ENCODE measurements at places on chromosomes 4 and X.

- DNase-seq = no peak
Measured at GRCh38 chrX:8632924-8633323, 99.0 kb downstream of the ANOS1 start.

DNA sequence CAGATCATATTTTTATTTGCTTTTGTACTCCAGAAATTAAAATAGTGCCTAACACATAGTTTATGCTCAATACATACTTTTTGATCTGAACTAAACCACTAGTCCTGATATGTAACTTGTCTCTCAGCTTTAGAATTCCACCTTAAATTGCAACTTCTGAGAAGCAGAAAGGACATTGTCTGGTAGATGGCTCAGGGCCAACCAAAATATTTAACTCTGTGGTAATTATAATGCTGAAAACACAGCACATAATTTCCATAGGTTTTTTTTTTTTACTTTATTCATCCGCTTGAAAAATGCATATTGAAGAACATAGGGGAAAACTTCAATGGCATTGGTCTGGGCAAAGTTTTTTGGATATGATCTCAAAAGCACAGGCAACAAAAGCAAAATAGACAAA is 59.3 kb downstream of the AREG start:
- DNase-seq = no peak

- DNase-seq = no peak
Measured at GRCh38 chrX:151609222-151609621, 45.7 kb downstream of the PASD1 start.

- DNase-seq = no peak
Measured at GRCh38 chr4:5636766-5637670, 71.3 kb downstream of the EVC2 start.

GRCh38 chr4:83830138-83830888 is 294.4 kb downstream of the GPAT3 start:
- DNase-seq = no peak

DNA sequence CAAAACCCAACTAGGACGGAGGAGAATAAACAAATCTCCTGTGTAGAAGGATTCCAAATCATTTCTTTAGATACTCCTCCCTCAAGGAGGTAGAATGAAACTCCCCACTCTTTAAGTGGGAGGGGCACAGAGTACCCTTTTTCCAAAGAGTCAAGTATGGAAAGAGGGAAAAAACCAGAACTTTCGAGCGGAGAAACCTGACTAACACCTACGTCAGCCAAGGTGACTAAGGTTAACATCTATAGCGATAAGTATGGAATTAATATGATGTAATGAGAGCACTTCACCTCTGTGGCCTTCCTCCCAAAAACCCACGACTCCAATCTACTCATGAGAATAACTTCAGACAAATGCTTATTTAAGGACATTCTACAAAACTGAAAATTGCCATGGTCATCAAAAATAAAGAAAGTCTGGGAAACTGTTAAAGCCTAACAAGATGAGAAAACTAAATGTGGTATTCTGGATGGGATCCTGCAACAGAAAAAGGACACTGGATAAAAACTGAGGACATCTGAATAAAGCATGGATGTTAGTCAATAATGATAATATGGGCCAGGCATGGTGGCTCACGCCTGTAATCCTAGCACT is 157.0 kb upstream of the MAP3K15 start:
- no peak for DNase-seq

- DNase-seq = no peak
Measured at GRCh38 chr4:88846206-88846790, 148.7 kb upstream of the NAP1L5 start.

DNA sequence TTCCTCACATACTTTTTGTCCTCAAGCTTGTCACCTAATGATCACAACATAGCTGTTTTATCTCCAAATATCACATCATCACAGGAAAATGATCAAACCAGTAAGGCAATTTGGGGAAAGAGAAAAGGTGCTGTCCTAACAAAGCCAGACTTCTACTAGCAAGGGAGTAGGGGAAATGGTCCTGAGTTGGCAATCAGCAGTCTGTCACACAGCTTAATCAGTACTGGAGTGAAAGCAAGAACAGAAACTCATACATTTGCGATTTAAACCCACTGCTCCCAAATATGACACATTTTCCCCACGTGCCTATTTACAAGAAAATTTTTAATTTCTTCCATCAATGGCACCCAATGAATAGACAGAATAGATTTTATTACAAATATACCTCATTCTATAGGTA is 546.8 kb upstream of the FMR1 start:
- DNase-seq = no peak

DNA sequence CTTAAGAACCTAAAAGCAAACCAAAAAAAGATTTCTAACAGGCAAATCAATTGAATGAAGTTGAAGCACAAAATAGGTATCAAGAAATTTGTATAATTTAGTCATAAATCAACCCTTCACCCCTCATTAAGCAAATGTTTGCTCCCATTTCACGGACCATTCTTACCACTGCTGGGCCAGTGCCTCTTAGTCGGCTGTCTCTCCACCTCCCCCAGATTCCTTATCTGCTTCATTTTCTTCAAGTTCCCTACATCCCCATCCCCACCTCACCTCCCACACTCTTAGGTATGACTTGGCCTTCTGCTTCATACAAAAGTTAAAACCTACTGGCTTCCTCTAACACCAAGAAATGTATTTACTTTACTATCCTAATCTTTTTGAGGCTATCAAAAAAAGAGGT is 11.8 kb downstream of the AASDH start:
- DNase-seq = no peak

GRCh38 chrX:31629195-31629594 is 557.4 kb upstream of the FTHL17 start:
- DNase-seq = no peak

DNA sequence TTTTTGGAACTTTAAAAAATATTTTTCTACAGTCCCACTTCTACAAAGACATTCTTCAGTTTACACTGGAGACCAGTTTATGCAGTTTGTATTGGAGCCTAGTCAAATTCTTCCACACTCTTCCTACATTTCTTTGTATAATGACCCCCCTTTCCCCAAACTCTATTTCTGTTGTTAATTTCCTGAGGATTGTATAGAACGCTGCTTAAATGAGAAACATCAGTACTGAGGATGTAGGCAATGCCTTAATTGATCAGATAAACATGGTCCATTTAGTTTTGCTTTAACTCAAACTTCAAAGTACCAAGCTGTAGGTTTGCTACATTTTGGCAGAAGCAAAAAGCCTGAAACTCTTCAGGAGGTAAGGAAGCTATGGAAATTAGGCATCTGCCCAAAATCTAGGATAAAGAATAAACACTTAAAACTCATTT is 155.5 kb downstream of the SLC7A11 start:
- DNase-seq = no peak

GRCh38 chrX:150773117-150773516 is 79.9 kb downstream of the MTMR1 start:
- no peak for DNase-seq

DNA sequence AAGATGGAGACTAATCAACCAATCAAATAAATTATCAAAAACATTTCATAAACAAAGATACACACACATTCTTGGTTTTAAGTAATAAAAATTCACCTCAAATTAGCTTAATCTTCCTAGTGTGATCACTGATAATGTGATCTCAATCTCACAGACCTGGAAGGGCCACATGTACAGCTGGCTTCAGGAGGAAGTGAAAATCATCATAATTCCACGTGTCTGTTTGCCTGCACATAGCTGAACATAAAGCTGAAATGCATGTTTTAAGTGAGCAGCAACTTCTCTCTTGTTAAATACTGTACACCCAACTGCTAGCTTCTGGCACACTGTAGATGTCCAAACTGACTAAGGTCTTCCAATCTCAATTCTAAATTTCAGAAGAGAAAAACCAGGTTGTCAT is 53.8 kb downstream of the ARHGAP6 start:
- no peak for DNase-seq

DNA sequence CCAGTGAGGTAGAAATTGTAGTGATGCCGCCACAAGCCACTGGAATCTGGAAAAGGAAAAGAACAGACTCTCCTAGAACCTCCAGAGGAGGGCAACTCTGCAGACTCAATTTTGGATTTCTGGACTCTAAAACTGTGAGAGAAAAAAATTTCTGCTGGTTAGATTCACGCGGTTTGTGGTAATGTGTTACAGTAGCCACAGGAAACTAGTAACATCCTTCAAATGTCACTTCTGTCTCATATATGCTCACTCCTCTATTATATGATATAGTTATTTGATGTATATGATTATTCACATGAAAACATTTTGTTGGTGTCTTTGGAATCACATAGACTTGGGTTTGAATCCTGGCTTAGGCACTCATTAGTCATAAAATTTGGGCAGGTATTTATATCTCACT is 18.8 kb downstream of the LDOC1 start:
- DNase-seq = no peak

GRCh38 chr4:119299741-119300100 is 22.2 kb downstream of the FABP2 start:
- DNase-seq = no peak

DNA sequence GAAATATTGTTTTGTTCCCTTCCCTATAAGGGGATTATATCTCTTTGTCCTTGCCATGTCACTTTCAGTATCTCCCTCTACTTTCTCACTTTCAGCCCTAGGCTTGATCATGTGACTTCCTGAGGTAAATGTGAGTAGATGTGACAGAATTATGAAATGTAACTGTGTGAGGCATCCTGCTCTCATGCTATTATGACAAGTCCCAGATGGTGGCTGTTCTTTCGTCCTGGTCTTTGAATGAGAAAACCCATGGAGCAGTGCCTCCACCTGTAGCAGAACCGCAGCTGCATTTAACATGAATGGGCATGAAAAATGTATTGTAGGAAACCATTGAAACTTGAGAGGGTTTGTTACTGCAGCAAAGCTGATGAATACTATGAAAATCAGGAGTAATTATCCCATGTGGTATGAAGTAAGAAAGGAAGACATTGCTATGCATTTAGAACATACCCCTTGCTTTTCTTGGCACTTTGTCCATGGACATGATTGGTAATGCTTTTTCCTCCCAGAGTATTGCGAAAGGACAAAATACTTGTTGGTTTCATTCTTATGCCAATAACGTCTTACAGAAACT is 202.2 kb upstream of the GPRIN3 start:
- DNase-seq = no peak

DNA sequence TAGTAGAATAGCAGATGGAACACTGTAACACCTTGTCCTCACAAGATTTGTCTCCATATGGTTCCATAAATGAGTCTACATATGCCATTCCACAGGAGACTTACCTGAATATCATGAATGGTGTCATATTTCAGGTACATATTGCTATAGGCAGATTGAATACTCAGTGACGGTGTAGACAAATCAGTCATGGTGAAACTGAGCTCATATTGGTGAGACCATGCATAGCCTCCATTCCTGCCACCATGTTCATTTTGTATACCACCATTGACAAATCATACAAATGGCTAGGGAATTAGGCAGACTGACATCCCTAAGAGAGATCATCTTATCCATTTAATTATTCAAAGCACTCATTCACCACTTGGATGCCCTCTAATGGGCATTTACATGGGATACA is 38.0 kb upstream of the SPP1 start:
- DNase-seq = no peak

- no peak for DNase-seq
Measured at GRCh38 chr4:128862608-128863311, 53.3 kb downstream of the JADE1 start.

Measured in MG63 (cell line).